ENCODE measurements at places on chromosomes 11 and 22.

DNA sequence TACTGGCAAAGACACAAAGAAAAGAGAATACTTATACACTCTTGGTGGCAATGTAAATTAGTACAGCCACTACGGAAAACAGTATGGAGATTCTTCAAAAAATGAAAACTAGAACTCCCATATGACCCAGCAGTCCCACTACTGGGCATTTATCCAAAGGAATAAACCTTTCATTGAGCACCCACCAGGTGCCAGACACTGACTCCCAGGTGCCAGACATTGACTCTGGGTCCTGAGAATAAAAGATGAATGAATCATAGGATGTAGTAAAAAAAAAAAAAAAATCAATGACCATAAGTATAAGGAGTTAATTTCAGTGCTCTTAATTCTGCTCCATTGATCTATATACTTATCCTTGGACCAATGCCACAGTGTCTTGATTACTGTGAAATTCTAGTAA, 28.2 kb downstream of the HEPHL1 start:
- no peak for DNase-seq

DNA sequence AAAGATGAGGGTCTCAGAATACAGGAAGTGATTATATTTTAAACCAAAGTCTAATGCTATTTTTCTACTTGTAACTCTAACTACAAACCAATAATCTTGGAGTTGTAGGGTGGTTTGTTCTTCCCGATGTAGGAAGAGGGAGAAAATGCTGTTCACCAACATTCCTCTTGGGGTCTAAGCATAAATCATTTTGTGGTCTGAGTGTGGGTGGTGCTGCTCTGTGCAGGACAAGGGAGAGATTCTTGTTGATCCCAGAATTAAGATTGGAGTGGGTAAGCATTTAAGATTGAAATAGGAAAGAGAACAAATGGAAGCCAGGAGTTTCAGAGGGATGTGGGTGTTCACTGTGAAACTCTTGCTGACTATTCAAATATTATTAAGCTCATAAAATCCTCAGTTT, 38.6 kb upstream of the MMP13 start:
- DNase-seq, result no peak

DNA sequence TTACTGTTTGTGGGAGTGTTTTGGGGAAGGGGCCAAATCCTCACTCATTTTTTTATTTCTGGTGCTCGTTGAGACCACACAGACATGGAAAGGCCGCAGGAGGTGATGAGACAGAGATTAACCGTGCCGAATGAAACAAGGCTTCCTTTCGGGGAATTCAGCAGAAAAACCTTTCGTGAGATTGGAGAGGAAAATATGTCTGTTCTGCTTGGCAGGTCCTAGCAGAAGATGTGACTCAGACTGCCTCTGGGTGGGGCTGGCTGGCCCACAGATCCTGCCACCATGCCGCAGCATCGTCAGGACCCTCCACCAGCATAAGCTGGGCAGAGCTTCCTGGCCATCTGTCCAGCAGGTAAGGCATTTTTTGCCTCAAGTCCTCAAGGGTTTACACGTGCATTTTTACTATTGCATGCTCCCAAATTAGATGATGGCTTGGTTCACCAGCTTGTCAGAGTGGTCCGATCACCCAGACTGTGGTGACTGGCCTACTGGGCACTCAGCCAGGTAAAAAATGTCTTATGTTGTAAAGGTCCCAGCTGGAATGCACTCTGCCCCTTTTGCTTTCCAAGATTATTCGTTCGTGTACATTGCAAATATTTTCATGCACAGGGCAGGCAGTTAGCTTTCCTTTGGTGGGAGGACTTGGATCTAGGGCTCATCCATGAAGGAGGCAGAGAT, 1.5 kb downstream of the DDB2 start:
- DNase-seq, result peak; percentile 69

- no peak for DNase-seq
Observed at GRCh38 chr11:877565-877964, 33.0 kb downstream of the CHID1 start.

DNA sequence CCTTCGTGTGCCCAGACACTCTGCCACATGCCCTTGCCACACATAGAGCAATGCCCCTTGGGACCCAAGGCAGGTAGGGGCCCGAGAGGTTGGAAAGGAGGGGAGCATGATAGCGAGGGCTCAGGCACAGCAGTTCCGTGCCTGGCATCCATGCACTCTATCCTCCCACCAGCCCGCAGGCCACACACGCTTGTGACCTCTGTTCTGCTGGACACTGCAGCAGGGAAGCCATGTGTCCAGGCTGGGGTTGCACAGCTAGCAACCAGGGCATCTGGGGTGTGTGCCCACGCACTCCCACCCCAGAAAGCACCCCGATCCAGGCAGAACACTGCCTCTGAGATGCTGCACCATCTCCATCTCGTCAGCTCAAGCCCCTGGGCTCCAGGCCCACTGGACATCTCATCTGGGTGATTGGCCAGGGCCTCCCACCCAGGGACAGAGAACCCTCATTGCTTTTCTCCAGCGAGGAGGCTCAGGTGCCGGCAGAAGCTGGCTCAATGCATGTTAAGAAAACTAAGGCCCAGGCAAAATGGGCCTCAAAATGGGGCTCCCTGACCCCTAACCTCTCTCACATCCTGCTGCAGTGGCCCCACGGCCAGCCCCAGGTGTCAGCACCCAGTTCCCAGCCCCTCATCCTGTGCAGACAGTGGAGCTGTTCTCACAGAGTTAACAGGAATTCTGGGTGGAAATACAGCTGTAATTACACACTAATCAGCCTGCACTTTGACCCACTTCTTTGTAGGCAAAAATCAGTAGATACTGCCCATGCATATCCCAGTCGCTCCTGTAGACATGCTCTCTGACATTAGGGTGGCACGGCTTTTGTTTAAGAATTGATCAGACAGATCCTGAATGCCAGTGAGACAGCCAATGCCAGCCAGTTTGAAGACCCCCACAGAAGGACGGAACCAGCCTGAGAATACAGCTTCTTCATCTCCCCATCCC, 173.9 kb upstream of the B3GAT1 start:
- DNase-seq, result peak; percentile 45

- DNase-seq, result no peak
Observed at GRCh38 chr11:7484131-7484530, 1.2 kb upstream of the OLFML1 start.

DNA sequence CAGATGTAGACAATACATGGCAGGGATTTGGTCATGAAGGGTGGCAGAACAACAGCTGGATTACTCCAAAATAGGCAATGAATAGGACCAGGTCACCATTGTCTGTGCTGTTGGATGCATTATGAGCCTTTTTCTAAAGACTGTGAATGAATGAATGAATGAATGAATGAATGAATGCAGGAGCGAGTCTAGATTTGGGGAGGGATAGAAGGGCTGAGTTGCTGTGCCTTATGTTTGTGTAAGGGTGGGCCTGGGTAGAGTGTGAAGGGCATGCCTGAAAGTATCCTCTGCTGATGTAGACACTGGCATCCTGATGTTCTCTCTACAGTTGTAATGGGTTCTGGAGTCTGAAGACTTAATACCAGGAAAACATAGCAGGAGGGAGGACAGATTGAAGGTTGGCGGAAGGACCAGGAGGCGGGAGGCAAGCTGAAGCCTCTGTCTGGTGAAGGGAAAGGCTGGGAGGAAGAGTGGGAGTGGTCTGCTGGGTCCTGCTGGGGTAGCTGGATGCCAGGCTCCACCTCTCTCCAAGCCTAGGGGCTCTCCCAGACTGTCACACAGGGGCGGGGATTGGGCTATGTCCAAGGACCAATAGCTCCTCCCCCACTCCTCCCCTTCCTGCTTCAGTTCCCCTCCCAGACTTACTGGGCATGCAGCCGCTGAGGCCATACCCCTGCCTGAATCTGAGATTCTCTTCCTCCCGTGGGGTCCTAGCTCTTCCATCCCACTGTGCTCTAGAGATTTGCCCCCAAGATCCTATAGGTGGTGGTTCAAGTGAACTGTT, 4.8 kb downstream of the TRIM3 start:
- peak; percentile 84 for DNase-seq

- DNase-seq, result no peak
Observed at GRCh38 chr22:38033522-38034277, 23.5 kb upstream of the PICK1 start.

- DNase-seq, result no peak
Observed at GRCh38 chr11:126993599-126993998, 7.0 kb downstream of the KIRREL3 start.

Measured in left forelimb (tissue), 1 donor.